ENCODE measurements at places on chromosomes 4 and X. TPM values are rescaled to one million over a fixed set of nuclear protein-coding genes. Genes with fewer than 3 reads are reported as not detected.

The ARHGAP6 gene
- not detected for total RNA-seq

The PPEF2 gene
- not detected for total RNA-seq

The FGG gene
- total RNA-seq, result not detected

The RS1 gene
- total RNA-seq, result not detected
